T1000 (cell line): ENCODE measurements at places on chromosomes 2 and 18.

DNA sequence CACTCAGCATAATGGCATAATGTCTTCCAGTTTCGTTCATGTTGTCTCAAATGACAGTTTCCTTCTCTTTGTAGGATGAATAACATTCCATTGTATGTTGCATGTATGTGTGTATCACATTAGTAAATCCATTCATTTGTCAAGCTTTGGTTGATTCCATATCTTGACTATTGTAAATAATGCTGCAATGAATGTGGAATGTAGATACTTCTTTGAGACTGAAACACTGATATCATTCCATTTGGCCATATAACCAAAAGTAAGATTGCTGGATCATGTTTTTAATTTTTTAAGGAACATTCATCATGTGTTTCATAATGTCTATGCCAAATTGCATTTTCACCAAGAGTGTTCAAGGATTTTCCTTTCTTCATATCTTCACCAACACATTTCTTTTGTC, 1711.4 kb upstream of the PIK3C3 start:
- DNase-seq: no peak

DNA sequence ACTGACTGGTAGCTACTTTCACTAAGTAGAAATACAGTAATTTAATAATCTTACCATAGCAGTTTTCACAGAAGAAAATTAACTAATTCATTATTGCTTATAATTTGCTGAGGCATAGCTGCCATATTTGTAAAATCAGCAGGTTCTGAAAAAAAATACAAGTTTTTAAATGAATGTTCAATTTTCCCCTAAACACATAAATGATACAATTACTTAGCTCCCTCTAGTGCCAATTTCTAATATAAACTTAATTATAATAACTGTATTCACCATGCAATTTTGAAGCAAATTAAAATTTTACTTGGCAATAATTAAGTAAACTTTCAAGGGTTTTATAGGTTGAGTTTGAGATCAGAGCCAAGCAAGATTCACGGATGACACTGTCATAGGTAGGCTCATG, 1321.6 kb upstream of the ACVR2A start:
- DNase-seq: no peak

- no peak for DNase-seq
Measured at GRCh38 chr2:101983486-101983885, 8.3 kb upstream of the IL1R2 start.

- no peak for DNase-seq
Measured at GRCh38 chr2:174667250-174667860, 69.8 kb upstream of the WIPF1 start.

GRCh38 chr2:60104514-60105505, 448.6 kb downstream of the BCL11A start:
- peak; percentile 67 for DNase-seq

- no peak for DNase-seq
Measured at GRCh38 chr2:15563227-15564100, 2.3 kb upstream of the NBAS start.

- DNase-seq: no peak
Measured at GRCh38 chr2:143501106-143501676, 372.0 kb downstream of the ARHGAP15 start.

DNA sequence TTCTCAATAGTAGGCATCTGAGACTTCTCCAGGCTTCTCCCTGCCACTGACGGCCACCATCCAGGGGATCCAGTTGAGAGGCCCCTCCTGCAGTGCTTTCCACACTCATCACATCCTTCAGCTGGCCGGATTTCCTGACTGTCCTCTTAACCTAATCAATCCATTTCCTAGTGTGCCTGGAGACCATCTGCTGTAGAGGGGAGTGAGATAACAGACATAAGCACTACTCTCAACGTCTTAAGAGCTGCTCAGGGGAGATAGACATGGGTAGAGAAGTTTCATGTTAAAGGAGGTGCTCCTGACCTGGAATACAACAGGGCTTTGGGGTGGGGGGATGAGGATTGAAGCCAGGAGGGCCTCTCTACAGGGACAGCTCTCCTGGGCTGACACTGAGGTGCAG, 14.2 kb downstream of the SPR start:
- DNase-seq: no peak

DNA sequence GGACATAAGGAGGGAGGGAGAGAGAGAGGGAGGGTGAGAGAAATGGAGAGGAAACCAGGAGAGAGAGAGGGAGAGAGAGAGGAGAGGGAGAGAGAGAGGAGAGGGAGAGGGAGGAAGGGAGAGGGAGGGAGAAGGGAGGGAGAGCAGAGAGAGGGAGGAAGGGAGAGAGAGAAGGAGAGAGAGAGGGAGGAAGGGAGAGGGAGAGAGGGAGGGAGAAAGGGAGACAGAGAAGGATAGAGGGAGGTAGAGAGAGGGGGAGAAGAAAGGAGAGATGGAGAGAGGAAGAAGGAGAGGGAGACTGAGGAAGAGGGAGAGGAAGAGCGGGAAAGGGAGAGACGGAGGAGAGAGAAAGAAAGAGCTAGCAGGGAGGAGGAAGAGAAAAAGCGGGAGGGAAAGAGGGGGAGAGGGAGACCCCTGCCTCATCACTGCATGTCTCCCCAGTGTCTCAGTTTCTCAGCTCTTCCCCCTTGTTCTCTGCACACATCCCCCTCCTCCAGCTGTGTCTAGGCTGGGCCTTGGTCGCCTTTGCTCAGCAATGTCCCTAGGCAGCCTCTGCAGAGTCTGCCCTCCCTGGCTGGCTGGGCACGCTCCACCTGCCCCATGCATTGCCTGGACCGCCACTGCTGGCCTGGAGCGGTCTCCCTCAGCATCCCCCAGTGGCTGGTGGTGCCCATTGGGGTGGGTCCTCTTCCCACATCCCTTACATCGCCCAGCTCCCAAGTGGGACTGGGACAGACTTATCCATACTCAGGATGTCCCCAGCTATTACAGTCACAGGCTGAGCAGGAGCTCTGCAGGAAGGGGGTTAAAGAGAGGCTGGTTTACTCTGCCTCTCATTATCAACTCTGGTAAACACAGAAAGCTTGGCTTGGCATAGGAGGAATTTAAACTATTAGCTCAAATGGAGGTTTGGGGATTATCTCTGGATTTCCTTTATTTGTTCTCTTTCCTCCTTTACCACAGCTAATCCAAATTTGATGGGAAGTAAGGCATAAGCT, 85.7 kb upstream of the APCDD1 start:
- DNase-seq: no peak

DNA sequence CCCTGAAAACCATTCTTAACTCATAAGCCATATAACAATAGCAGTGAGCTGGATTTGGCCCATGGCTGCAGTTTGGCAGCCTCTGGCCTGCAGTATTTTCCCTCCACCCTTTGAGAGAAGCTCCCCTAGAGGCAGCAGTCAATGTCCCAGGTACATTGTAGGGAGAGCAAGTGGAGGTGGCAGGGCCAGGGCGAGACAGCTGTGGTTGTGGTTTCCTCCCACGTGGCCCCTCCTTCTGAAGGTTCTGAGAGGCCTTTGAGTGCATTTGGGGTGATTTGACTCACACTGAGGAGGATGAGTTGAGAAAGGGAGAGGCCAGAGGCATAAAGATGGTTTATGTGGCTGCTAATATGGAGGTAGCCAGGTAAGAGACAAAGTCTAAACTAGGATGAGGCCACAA, 45.5 kb upstream of the LDAH start:
- DNase-seq: no peak

GRCh38 chr2:30756971-30757370, 50.3 kb downstream of the CAPN13 start:
- no peak for DNase-seq

DNA sequence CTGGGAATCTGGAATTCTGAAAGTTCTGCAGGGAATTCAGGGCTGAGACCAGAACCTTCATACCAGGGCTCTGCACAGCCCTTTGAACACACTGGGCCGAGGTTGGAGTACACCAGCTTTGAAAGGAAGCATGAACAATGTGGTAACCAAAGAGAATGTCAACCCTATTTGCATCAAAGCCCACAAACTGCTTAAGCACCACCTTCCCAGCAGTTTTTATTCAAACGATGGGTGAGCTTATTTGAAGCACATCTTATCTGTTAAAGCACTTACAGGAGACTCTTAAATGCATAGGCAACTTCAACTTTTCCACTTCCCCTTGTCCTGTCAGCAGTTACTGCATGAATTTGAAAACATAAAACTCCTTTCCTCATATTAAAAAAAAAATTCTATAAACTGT, 96.6 kb downstream of the TXNL1 start:
- no peak for DNase-seq

GRCh38 chr2:231884438-231885140, 41.6 kb downstream of the NPPC start:
- no peak for DNase-seq

GRCh38 chr2:215435280-215435869, 493 bp downstream of the FN1 start:
- no peak for DNase-seq

- DNase-seq: no peak
Measured at GRCh38 chr18:79429785-79430281, 34.1 kb downstream of the NFATC1 start.

- DNase-seq: no peak
Measured at GRCh38 chr18:61998957-61999356, 106.2 kb upstream of the RNF152 start.

- DNase-seq: no peak
Measured at GRCh38 chr2:3784731-3785130, 81.4 kb downstream of the DCDC2C start.

DNA sequence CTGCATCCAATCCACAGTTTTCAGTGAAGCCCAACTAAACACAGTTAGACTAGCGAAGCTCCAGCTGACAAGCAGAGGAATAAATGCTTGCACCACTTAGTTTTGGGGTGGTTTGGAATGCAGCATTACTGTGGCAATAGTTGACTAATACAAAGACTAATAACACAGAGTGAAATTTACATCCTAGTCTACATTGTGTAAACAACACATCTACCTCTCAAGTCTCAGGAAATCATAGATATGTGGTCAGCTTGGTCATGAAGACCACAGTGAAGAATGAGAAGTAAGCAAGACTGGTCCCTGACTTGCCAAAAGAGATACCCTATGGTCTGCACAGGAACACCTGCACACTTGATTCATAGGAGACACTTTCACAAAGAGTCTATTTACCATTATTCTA, 155.1 kb upstream of the TANK start:
- DNase-seq: no peak

- DNase-seq: no peak
Measured at GRCh38 chr2:162465430-162465829, 121.5 kb downstream of the GCA start.

- DNase-seq: no peak
Measured at GRCh38 chr2:45786030-45786835, 134.8 kb downstream of the PRKCE start.

GRCh38 chr2:205837663-205838062, 155.4 kb downstream of the NRP2 start:
- DNase-seq: no peak

DNA sequence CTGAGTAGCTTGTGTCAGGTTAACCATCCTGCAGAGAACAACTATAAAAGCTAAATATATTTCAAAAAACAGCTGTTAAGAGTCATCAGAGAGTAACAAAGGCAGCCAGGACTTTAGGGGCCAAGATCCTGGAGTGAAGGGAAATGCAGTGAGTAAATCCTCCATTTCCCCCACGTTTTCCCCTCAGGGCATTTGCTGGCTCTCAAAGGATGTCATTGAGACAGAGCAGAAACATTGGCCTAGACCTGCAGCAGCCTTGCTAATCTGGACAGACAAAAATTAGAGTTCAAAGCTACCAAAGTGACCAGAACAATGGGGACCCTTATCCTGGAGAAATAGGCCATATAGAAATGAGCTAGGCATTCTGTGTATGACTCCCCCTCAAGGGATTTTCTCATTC, 21.1 kb upstream of the KLHL29 start:
- DNase-seq: peak; percentile 11

GRCh38 chr2:217939629-217940245, 63.1 kb downstream of the TNS1 start:
- no peak for DNase-seq

- DNase-seq: no peak
Measured at GRCh38 chr2:160367887-160368286, 125.7 kb downstream of the RBMS1 start.

DNA sequence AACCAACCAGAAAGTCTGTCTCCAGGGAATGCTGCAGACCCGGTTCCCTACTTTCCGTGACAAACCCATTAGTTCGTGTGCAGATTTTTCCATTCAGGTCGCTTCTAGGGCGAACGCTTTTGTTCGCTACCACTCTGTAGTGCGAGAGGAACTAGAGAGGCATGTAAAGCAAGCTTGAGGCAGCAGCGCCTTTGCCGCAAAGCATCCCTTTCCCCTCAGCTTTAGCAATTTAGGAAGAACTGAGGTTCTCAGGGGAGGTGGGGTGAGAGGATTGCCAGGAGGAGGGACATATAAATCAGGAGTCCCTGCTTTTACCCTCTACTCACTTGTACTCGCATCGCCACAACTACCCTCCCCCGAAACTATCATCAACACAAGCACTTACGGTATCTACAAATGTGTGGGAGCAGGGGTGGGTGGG, 748 bp upstream of the ZNF804A start:
- DNase-seq: peak; percentile 15

GRCh38 chr2:20583425-20583881, 67.4 kb downstream of the HS1BP3 start:
- no peak for DNase-seq

DNA sequence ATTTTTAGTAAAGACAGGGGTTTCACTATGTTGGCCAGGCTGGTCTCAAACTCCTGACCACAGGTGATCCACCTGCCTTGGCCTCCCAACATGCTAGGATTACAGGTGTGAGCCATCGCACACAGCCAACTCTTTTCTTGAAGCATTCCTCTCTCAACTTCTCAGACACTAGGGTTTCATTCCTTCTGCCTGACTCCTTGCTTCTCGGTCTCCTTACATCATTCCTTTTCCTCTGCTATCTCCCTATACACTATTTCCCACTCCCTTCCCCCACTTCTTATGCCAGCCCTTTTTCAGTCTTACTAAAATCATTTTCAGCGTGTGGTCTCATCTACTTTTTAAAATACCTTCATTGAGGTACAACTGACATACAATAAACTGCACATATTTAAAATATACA, 6.1 kb downstream of the SOS1 start:
- no peak for DNase-seq

GRCh38 chr2:121831841-121832240, 76.4 kb downstream of the TSN start:
- no peak for DNase-seq

GRCh38 chr2:120036145-120036544, 23.3 kb downstream of the EPB41L5 start:
- DNase-seq: no peak

DNA sequence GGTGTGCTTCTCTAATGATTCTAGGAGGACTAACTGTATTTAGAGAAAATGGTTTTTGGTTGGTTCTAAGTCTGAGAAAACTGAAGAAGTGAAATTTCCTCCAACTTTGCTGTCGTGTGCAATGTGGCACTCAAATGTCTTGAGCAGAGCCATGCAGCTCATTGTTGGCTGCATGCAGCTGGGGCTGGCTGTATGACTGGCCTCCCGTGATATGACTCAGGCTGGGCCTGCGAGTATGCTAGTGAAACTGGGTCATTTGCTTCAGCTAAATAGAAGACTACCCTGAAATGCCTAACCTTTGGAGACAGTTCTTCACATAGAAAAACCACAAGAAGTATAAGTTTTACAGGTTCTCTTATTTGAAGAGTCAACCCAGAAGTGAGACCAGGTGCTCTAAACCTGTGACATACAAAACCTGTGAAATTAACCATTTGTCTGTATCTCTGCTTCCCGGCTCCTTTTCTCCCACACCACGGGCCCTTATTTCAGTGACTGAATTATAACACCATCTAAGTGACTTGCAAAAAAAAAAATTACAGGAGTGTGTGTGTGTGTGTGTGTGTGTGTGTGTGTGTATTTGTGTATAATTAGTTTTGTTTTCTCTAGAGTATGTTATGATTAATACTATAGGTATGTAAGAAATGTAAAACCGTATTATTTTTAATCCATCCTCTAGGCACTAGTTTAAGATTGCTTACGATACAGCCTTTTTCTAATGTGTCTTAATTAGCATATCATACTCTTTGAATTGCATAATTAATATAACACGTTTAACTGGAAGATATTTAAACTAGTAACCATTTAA, 15.9 kb downstream of the POLI start:
- peak; percentile 12 for DNase-seq
